ENCODE measurements at places on chromosomes 7 and 10.
A peak's percentile ranks its signal among the peaks of the same experiment; 100 is the strongest.

- no peak for DNase-seq
Observed at GRCh38 chr10:79170226-79170752, 101.5 kb downstream of the ZMIZ1 start.

GRCh38 chr7:75715864-75716263 is 22.9 kb downstream of the HIP1 start:
- no peak for DNase-seq

GRCh38 chr7:129438839-129439651 is 4.8 kb downstream of the STRIP2 start:
- no peak for DNase-seq

DNA sequence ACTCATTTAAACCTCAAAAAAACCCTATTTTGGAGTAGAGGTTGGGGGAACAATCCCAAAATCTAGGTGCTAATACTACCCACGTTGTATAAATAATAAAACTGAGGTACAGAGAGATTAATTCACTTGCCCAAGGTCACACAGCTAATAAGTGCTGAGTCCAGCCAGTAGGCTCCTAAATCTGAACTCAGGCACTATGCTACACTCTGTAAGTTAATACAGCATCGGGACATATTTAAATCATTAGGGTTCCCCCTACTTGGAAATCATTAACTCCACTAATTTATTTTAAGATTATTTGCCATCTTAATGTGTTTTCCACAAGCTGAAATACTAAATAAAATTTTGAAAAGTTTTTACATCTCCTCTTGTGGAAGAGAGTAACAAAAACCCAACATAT is 24.2 kb downstream of the PIP4K2A start:
- DNase-seq = no peak

DNA sequence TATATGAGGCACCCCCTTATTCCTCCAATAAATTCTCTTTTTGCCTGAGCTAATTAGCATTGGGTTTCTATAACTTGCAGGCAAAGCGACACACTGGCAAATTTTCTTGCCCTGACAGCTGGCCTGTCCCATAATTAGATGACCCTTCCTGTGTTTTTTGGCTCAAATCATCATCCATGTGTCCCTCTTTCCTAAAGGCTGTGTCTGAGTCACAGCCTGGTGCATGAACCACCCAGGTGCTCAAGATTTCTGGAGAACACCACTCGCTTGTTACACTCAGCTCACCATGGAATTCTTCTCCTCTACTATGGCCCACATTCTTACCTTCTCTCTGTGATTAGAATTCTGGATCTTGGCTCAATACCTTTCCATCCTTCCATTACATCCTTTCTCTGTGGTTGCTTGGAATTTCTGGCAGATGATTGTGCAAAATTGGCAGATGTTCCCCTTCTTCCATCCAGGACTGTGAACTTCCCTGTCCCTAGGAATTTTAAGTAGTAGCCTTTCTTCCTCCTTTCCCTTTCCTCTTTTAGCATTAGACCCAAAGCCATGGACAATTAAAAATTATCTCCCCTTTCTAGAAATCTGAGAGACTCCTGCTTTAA is 116.0 kb upstream of the ANKRD1 start:
- DNase-seq = no peak

DNA sequence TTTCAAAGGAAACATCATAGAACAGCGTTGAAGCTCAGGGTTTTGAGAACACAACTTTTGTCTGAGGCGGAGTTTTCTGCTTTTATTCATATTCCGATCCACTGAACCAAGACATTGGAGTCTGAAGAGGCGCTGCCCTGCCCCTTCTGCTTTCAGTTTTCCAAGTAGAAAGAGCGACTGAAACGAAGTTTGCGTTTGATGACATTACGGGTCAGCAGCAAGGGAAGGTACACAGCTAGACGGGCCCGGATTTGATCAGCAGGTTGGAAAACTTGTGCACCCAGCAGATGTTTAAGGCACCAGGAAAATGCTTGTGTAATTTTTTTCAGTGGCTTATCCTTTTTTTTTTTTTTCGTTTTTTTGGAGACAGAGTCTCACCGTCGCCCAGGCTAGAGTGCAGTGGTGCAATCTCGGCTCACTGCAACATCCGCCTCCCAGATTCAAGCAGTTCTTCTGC is 720 bp downstream of the SUN1 start:
- DNase-seq = no peak

DNA sequence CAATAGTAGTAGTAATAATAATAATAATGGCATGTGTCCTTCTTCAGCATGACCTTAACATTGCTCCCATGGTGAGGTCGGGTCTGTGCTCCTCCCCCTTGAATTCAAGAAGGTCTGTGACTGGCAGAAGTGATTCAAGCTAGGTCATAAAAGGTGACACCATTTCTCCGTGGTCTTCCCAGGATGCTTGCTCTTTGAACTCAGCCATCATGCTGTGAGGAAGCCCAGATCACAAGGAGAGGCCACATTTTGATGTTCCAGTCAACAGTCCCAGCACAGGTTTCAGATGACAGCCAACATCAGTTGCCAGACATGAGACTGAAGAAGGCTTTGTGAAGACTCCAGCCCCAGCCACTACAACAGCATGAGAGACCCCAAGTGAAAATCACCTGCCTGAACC is 83.9 kb downstream of the SEPTIN14 start:
- DNase-seq = no peak

- DNase-seq = no peak
Observed at GRCh38 chr7:30926313-30926712, 14.7 kb downstream of the AQP1 start.

DNA sequence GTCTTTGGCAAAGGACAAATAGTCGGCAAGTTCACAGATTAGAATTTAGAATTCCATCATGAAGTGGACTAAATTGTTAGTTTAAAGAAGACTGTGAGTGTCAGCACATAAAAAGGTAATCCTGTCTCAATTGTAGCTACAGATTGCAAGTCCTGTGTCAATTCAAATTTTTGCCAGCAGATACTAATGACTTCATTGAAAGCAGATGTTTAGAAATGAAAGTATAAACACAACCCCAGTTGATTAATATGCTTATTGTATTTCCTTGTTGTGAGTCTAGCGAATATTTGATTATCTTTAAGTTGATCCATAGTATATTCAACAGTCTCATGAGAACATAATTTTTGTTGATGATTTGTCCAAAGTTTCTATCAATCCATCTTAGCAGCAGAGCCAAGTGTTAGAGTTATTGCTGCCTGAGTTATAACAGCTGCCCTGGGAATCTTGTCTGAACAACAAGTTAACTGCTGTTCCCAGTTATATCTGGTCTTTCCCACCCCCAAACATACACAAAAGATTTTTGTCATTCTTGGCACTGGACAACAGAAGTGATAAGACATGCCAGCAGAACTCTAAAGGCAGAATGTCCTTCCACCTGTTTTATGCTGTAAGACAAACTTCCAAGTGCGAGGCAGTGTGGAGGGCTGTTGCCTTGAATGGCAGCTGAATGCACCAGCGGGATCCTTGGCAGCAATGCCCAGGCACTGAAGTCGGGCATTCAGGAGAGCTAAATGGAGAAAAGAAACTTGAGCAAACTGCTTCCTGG is 21.3 kb upstream of the HERPUD2 start:
- no peak for DNase-seq

- DNase-seq = no peak
Observed at GRCh38 chr7:103541026-103541425, 95.0 kb upstream of the SLC26A5 start.

DNA sequence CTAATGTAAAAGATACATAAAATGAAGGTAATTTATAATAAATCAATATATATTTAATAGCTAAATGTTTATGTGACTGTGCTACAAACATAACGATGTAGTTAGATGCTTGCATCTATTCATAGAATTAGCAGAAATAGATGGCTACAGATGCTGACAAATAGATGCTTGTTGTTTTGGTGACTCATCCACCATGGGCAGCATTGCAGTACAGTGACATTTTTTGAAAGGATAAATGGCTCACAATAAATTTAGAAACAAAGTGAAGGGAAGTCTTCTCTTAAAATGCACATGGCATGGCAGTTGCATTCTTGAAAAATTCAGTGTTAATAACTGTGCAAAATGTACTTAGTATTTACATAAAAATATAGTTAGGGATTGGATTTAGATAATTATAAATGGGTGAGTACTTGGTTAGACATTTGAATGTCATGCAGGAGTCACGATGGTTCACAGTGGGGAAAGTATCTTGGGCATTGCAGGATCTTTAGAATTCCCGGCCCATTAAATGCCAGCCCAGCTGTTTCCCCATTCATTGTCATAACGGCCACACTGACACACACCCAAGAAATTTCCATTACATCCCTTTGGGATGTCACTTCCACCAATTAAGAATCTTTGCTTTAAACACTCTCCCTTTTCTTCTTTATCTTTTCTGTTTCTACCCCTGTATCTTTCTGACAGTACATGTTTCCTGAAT is 564.1 kb downstream of the ATRNL1 start:
- no peak for DNase-seq

DNA sequence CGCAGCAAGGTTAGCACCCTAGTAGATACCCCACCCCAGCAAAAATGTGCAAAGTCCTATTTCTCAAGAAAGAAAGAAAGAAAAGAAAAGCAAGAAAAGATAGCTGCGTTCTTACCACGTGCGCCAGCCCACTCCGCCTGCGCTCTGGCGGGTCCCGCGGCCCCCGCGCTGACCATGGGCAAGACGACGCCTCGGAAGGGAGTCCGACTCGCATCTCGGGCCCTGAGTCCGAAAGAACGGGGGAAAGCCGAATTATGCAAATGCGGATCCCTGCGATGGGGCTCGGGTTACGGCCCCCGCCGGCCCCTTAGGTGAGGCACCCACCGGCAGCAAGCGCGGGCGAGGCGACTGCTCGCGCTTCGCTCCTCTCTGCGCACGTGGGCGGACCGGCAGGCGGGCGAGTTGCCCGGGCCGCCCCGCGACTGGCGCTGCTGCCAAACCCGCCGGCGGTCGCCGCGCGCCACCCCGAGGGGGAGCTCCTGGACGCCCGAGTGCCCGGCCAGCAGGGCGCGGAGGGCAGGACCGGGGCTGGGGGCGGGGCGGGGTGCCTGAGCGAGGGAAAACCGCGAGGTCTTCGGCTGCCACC is 2.4 kb upstream of the EGR2 start:
- DNase-seq = no peak

DNA sequence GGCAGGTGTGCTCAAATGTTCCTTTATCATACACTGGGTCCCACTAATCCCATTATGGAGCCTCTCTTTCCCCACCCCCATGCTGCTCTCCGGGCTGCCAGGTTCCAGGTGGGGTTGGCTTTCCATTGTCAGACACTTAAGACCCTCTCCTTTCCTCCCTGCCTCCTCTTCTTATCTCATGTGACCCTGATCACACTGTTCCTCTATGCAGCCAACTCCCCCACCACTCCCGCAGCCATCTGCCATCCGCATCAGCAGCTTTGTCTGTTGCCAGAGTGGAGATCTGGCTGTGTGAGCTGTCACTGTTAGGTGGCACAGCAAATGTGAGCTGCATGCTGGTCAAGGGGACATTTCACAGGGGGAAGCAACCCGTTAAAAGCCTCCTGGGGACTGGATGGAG is 391.4 kb downstream of the TNS3 start:
- no peak for DNase-seq

GRCh38 chr10:122733443-122733842 is 33.8 kb upstream of the C10orf120 start:
- DNase-seq = no peak

DNA sequence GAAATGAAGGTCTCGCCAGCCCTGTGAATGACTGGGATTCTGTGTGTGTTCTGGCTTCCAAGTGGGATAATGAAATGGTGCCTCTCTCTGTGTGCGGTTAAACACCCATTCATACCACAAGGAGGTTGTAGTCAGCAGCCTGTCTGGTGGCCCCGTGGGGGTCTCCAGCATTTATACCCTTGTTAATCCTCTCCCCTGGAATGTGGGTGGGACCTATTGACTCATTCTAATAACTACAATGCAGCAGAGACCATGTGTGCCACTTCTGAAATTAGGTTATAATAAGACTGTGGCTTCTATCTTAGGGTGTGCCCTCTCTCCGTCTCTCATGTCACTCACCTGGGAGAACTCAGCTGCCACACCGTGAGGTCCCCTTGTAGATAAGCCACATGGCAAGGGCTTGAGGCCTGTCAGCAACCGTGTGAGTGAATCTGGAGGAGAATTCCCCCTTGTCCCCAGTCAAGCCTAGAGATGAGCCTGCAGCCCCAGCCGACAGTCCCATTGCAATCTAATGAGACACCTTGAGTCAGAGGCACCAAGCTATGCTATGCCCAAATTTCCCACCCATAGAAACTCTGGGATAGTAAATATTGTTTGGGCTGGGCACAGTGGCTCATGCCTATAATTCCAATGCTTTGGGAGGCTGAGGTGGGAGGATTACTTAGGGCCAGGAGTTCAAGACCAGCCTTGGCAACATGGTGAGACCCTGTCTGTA is 106.8 kb downstream of the GALNT17 start:
- DNase-seq = no peak

DNA sequence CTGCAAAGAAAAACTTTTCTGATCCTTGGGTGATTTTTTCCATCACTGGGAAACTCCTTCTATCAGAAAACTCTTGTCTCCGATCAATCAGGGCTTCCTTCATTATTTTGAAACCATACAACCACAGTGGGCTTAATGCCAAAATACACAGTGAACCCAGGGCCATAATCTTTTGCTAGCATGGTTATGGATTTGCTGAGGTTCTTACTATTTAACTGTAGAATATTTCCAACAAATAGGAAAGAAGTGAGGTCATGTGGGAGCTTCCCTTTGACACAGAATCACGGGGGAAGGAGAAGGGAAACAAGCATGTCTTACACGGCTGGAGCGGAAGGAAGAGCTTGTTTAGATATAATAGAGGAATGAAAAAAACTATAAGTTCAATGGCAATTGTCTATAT is 1241.7 kb downstream of the REEP3 start:
- no peak for DNase-seq

GRCh38 chr10:132307823-132308586 is at the start of gene STK32C:
STK32C (minus strand) TSS chr10:132307950; CDS start chr10:132307833, 117 bp downstream.
- DNase-seq = peak; percentile 84

GRCh38 chr7:158538156-158538946 is 49.3 kb downstream of the PTPRN2 start:
- DNase-seq = no peak

GRCh38 chr7:44979481-44980392 is 922 bp upstream of the MYO1G start:
- DNase-seq = no peak

DNA sequence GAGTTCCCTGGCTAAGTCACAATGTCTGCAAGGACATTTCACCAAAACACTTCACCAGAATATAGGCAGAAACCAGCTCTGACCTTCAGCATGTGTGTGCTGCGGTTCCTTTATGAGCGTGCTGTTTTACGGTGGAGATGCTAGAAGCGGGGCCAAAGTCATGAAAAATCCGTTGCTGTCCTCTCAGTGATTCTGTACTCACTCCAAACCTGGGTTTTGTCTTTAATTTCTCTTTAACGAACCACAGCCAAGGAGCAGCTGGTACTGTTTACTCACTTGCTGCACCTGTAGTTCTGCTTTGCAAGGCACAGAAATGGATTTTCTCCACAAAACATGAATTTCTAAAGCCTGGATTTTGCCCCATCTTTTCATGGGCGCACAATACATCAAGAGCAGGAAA is 639.9 kb downstream of the PHTF2 start:
- DNase-seq = no peak

DNA sequence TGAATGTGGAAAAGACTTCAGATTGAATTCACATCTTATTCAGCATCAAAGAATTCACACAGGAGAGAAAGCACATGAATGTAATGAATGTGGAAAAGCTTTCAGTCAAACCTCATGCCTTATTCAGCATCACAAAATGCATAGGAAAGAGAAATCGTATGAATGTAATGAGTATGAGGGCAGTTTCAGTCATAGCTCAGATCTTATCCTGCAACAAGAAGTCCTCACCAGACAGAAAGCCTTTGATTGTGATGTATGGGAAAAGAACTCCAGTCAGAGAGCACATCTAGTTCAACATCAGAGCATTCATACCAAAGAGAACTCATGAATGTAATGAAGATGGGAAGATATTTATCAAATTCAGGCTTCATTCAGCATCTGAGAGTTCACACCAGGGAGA is 14.8 kb downstream of the ZNF655 start:
- DNase-seq = no peak
